ENCODE measurements at places on chromosomes 11 and 22.

- DNase-seq = no peak
These were observed 14.3 kb upstream of the ARFGAP3 start for GRCh38 chr22:42871146-42872050.

DNA sequence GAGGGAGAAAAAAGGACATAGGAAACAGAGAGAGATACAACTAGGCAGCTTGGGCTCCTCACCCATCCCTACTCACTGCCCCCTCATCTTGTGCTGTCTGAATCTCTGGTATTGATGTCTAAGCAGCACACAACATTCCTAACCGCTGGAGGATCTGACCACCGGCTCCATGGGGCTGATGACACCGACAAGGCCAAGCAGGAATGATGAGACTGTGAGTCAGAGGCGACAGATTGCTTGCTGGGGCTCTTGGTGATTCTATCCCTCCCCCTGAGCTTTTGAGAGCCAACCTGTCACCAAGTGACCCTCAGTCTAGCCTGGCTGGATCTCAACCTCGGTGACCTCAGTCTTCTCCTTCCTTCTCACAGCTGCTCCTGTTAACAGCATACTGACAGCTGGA is 13.8 kb downstream of the PAMR1 start:
- DNase-seq = no peak

- DNase-seq = peak; percentile 35
These were observed 3.1 kb downstream of the FLI1 start for GRCh38 chr11:128696941-128697340.

GRCh38 chr11:64298966-64299846 is 952 bp upstream of the CATSPERZ start:
- no peak for DNase-seq

GRCh38 chr11:43868852-43869567 is 11.6 kb upstream of the ALKBH3 start:
- DNase-seq = peak; percentile 54

GRCh38 chr11:128625746-128626145 is 38.4 kb upstream of the ETS1 start:
- DNase-seq = no peak

DNA sequence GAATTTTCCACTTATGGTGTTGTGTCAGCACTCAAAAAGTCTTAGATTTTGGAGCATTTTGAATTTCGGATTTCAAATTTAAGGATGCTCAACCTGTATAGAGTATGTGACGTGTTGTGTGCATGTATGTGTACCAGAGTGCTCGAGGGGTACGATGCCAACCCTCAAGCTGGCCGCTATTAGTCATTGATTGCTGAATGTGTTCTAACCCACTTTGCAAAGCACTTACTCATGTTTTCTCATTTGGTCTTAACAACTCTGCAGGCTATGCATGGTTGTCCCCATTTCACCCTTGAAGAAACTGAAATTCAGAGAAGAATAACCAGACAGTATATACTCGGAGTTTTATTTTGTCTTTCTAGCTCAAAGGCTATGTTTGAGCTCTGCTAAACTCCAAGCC is 196.4 kb upstream of the TENM4 start:
- no peak for DNase-seq
